ENCODE measurements at places on chromosomes 13 and 19.

- DNase-seq, result peak; percentile 63
These were observed at the start of gene LRG1 for GRCh38 chr19:4539693-4540581. Gene LRG1, minus strand, starts transcription at chr19:4540036. Its CDS starts 23 bp downstream, at chr19:4540013.

- DNase-seq, result no peak
These were observed 196.6 kb upstream of the GPR12 start for GRCh38 chr13:26957182-26957581.

DNA sequence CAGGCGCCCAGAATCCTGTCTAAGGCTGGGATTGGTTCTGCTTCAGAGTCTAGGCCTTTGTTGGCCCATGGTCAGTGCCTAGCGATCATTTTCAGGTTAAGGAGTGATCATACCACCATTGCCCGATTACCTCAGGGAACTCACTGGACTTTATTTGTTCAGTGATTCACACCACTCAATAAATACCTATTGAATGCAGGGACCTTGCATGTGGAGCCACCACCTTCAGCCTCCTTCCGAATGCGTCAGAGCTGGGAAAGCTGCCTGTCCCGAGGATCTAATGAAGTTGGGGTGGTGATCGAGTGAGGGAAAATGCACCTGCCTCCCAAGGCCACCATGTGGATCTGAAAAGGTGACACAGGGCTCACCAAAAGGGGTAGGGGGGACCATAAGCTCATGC, 40.0 kb upstream of the POU2F2 start:
- DNase-seq, result no peak

DNA sequence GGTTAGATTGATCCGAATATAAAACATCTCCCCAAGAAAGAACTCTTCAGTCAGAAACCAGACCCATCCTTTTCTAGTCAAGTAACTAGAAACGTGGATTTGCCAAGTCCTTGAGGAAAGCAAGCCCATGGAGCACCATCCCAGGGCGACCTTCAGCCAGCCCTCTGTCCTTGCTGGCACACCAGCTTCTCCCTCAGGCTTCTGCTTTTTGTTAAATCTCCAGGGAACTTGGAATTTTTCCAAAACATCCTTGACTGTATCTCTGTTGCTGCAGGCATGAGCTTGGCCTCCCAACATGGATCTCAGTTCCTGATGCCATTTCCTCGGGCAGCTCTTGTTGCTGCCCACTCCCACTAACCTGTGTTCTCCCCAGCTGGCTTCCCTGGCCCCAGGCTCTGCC, 27.1 kb upstream of the C1QTNF9 start:
- DNase-seq, result no peak

DNA sequence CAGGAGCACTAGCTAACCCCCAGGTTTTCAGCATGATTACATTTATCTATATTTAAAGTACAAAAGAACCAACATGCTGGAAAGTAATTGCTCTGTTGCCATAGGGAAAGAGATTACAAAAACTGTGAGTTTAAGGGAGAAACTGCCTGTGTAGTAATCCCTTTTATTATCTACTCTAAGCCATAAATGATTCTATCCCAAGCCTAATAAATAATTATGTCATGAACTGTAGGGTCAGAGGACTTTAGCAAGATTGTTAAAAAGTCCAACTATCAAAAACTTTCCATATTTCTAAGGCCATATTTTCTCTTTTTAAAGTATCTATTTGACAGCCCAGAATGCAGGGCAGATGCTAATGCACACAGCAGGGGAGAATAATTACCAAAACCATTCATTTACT, 573.8 kb upstream of the MIR17HG start:
- DNase-seq, result no peak

- DNase-seq, result peak; percentile 97
These were observed 10.3 kb upstream of the BICRA start for GRCh38 chr19:47598407-47599349.

- no peak for DNase-seq
These were observed 13.0 kb upstream of the FPR3 start for GRCh38 chr19:51781999-51782398.

GRCh38 chr19:41552558-41552957, 23.4 kb upstream of the CEACAM21 start:
- DNase-seq, result no peak

- DNase-seq, result no peak
These were observed 71.3 kb downstream of the PTPRS start for GRCh38 chr19:5269279-5269678.

GRCh38 chr19:57888107-57888559, 704 bp downstream of the ZNF814 start:
- DNase-seq, result no peak

DNA sequence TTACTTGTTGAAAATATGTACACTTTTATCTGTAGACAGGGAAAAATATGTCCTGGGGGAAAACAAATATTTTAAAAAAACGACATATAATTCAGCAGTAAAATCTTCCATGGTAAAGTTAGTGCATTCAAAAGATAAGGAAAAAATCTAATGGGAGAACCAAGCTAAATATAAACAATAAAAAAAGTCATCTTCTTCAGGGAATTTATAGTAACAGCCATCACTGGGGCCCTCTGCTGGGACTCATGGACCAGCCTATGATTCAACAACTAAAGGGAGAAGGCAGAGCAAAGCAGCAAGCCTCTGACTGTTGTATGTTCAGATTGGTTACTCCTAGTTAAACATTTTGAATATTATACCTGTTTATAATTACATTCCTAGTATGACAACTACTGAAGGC, 93.0 kb downstream of the ITGBL1 start:
- DNase-seq, result peak; percentile 75

- no peak for DNase-seq
These were observed 98.7 kb downstream of the SPACA7 start for GRCh38 chr13:112474869-112475268.

DNA sequence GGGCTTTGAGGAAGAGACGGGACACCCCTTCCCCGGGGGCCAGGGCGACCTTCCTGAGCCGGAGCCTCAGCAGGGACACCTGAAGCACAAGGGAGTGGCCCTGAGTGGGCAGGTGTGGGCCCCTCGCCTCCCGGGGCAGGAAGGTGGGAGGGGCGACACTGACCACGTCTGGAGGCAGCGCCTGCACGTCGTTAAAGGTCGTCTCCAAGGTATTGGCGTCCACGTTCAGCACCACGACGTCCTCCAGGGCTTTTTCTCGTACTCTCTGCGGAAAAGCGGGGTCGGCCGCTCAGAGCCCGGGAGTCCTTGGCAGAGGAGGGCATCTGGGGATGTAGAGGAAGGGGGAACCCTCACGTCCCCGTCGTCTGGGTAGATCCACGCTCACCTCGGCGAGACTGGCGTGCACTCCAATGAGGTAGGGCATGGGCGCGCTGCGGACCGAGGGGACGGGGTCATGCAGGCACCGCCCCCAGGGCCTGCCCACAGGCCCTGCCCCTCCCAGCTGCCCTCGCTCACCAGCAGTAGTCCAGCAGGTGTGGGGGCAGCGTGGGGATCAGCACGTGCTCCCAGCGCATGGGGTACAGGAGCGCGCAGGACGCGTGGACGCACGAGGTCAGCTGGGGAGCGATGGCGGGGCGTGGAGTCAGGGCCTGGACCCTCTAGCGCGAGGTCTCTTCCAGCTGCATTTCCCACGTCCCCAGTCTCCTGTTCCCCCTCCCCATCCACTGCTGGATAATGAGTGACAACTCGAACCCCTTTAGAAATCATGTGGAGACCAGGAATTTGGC, 6.1 kb downstream of the DENND1C start:
- DNase-seq, result no peak

GRCh38 chr19:5037936-5038335, 69.0 kb downstream of the KDM4B start:
- no peak for DNase-seq

GRCh38 chr13:96999091-96999490, 4.8 kb upstream of the OXGR1 start:
- DNase-seq, result no peak

DNA sequence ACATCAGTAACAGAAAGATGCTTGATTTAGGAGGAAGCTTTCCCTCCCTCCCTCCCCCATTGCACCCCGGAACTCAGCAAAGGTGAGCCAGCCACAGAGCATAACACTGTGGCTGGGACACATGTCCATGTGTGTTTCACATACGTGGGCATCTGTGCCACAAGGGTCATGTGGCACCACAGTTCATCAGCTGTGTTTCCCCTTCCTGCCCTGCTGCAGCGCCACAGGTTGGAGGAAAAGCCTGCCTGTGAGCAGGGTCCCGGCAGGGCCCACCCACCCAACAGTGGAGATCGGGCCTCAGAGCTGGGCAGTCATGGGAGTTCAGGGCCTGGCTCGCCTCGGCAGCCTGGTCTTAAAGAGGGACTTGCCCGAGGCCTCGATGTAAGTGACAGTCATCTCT, 2.8 kb downstream of the ACP5 start:
- no peak for DNase-seq

DNA sequence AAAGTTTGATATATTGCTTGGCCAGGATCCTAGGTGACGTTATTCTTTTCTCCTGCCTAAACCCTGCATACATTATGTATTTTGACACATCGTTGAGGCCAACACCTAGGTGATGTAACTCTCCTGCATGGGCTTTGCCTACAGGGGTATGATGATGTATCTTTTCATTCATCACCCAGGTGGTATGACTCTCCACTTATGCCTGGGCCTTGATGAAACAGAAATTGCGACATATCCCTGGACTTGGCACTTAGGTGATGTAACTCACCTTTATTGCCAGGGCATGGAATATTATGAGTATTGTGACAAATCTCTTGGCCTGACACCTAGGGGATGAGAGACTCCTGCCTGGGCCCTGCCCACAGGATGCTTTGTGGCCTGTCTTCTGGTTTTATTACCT, 18.5 kb upstream of the ZNF681 start:
- no peak for DNase-seq

DNA sequence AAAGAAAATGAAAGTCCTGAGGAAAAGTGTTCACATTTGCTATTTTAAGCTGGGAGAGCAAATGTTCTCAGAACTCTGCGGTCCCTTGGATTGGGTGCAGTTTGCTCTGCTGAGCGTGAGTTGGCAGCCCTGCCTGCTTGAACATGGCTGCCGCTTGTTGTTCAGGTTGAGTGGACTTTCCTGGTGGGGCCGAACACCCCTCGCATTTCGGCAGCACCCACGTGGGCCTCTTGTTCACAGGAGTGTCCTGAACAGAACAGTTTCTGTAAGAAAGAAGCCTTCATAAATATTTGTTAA, 10.8 kb upstream of the RNF113B start:
- DNase-seq, result no peak

DNA sequence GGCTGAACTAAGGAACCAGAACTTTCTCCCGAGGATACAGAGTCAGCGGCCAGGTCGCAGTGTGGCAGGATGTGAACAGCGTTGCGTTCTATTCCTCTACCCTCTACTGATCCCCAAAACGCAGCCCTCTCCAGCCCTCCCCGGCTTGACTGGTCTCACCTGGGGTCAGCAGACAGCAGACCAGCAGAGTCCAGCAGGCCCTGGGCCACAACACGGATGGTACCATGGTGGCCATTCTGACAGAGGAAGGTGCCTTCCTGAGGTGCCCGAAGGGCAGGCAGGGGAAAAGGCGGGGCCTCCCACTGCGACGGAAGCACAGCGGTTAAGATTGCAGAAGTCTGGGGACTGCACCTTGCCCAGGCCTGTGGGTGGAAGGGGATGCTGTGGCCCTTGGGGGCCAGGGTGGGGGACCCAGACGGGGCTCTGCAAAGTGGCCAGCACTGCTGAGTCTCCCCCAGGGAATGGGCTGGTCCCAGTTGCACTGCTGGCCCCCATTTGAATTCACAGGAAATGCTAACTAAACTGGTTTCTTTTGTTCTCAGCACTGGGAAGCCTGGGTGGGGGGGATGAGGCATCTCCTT, at the start of gene ICAM3:
Gene ICAM3, minus strand, starts transcription at position 245 of the 581 bp plus-strand sequence. Its CDS starts 10 bp downstream, at position 235.
- DNase-seq, result no peak

- no peak for DNase-seq
These were observed 34.4 kb upstream of the ZNF808 start for GRCh38 chr19:52492994-52493470.

- DNase-seq, result peak; percentile 35
These were observed 30.9 kb downstream of the MLLT1 start for GRCh38 chr19:6248844-6249243.

DNA sequence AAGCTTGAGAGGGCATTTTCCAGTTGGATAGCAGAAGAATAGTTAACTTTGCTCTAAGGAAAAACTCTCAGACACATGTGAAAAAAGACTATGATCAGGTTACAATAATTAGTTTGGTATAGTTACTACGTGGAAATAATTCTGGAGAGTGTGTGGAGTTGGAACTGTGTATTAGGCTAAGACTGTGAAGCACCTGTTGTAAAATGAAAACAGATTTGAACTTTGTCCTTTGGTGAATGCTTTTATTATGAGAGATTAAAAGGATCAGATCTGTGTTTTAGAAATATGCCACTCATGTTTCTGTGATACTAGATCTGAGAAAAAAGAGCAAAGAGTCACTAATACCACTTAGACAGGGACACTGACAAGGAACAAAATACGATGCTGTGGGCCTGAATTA, 807.5 kb upstream of the ATXN8OS start:
- no peak for DNase-seq

DNA sequence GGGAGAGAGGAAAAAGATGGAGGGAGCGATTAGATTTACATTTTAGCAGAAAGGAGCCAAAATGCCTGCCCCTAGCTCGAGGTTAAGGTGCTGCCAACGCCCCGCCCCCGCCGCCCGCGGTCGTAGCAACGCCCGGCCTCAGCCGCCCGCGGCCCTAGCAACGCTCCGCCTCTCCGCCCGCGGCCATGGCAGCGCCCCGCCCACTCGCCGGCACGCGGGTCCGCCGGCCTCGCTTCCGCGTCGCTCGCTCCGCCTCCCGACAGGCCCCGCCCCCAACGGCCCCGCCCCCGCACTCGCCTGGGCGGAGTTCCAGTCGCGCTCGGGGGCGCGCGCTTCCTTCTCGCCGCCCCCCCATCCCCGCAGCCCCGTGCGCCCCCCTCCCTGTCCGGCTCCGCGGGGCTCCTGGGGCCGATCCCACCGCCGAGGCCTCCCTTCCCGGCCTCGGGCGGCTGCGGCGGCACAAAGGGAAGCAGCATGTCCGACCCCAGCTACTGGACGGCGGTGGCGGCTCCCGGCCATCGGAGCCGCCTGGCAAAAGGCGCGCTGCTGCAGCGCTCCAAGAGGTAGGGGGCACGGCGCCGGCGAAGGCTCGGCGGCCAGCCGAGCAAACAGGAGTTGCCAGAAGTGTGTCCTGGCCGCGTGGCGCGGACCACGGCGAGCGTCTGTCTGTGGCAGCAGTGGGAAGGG, 20.3 kb downstream of the MAST3 start:
- peak; percentile 85 for DNase-seq

GRCh38 chr19:6801485-6802086, 29.1 kb downstream of the VAV1 start:
- peak; percentile 9 for DNase-seq

GRCh38 chr19:31444931-31445330, 95.7 kb upstream of the TSHZ3 start:
- no peak for DNase-seq

DNA sequence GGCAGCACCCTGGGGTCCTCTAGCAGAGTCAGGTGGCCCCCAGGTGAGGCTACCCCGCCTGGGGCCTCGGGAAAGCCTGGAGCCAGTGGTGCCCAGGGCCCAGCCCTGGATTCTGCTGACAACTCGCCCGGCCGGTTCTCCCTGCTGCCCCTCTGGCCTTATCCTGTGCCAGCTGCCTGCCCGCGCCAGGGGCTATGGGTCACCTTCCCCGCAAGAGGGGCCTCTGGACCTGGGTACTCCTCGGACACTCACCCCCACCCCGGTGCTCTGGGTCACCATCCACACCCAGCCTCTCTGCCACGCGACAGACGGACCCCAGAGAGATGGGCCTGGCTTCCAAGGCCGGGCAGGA, 24.0 kb downstream of the ZBTB7A start:
- no peak for DNase-seq

GRCh38 chr19:49988433-49988832, 27.5 kb upstream of the SIGLEC11 start:
- peak; percentile 19 for DNase-seq
